ENCODE measurements at places on chromosomes 12 and 14.
A peak's percentile ranks its signal among the peaks of the same experiment; 100 is the strongest.

GRCh38 chr12:77833329-77833728, 2.6 kb downstream of the NAV3 start:
- no peak for DNase-seq

DNA sequence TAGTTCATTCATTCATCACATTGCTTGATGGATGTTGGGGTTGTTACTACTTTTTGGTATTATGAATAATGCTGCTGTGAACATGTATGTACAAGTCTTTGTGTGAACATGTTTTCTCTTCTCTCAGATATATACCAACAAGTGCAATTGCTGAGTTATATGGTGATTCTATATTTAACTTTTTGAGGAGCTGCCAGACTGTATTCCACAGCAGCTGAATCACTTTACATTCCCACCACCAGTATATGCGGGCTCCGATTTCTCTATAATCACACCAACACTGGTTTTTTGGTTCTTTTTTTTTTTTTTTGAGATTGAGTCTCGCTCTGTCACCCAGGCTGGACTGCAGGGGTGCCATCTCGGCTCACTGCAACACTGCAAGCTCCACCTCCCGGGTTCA, 22.2 kb upstream of the PLEKHG6 start:
- no peak for DNase-seq

DNA sequence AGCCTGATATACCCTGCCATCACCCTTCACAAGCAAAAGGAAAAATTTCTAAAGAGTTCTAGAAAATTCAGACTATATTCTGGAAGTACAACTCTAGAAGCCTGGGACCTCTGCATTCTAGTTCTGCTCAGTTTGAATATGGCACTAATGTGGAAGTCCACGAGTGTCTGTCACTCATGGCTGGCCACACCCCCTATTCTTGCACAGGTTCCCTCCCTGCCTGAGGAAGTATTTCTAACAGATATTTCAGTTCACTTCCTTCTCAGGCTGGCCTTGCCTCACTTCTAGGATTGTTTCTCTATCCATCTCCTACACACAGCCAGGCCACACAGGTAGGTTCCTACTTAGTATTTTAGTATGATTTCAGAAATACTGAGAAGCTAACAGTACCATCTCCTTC, 67.4 kb downstream of the PHLDA1 start:
- peak; percentile 60 for DNase-seq

GRCh38 chr12:122089077-122089476, 10.5 kb downstream of the MLXIP start:
- no peak for DNase-seq

- no peak for DNase-seq
These were observed 148.2 kb upstream of the LMNTD1 start for GRCh38 chr12:25701290-25701689.

GRCh38 chr12:33818313-33818712, 204.0 kb upstream of the ALG10 start:
- no peak for DNase-seq

- peak; percentile 64 for DNase-seq
These were observed 466 bp downstream of the KICS2 start for GRCh38 chr12:64221651-64222008.

GRCh38 chr14:77025744-77026165, 2.8 kb downstream of the IRF2BPL start:
- no peak for DNase-seq

All from CD4-positive, alpha-beta T cell treated with Interleukin-4 for 1 hour (primary cell).